ENCODE measurements at places on chromosomes 2 and 18.

GRCh38 chr2:148244593-148245292, 223.9 kb downstream of the MBD5 start:
- no peak for DNase-seq

DNA sequence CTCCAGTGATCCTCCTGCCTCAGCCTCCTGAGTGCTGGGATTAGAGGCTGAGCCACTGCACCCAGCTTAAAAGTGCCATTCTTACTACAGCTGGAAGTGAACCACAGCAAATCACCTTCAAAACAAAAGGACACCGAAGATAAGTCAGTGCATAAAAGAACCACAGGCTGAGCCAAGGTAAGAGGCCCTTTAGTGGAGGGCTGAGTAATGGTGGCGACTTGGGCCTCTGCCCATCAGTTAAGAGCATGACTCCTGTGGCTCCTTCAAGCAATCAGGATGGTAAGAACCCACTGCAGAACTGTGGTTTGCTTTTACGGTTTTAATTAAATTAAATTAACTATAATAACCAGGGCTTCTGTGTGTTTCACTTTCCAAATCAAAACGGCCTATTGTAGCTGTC, 75.1 kb downstream of the CTAGE1 start:
- DNase-seq: no peak

DNA sequence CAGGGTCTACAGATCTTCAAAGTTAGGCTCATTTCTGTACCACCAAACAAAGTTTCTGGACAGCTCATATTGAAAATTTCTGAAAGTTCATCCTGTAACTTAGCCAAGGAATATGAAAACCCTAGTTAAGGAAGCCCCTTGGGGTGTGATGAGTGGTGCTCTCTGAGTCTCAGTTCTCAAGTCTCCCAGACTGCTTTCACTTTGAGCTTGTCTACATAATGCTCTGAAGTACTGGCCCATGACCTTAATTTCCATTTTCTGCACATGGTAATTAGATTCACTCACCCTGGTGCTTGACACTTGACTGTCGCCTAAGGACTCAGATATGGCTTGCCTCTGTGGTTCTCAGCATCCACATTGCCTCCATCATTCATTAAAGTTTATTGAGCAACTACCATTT, 51.7 kb upstream of the SATB2 start:
- DNase-seq: no peak

- no peak for DNase-seq
Observed at GRCh38 chr2:2016651-2017311, 272.5 kb upstream of the PXDN start.

DNA sequence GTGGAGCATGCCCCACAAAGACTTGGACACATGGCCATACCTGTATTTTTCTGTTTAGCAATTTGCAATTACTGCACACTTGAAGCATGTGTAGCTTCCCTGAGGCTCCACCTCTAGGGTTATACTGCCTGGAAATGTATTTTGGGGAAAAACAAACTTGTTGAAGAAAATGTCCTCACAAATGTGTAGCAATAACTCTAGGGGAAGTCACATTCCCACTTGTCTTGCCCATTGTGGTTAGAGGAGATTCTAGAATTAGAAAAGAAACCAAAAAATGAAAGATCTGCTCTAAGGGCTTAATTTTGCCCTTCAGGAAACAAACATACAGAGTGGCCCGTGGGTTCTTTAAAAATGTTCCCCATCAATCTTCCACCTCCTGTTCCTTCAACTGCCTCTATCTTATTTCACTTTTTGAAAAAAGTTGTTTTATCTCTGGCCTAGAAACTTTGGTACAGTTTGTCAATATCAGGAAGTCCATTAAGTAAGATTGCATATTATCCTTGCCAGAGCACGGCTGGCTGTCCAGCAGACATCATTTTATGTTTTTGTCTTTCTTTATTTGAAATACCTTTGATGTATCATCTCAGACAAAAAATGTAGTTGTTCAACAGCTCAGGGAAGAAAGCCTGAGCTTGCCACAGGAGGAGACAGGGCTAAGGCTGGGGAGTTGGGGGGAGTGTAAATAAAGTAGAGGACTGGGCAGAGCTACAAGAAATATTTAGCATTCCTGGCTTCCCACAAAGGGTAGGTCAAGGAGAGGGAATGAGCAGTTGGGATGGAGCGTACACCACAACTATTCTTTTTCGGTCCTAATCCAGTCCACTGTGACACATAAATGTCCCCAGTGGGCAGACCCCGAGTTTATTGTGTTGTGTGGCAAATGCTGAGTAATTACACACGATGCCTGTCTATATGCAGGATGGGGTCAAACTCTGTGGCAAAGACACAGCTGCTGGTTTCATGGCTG, 96.8 kb upstream of the CDC42EP3 start:
- no peak for DNase-seq

DNA sequence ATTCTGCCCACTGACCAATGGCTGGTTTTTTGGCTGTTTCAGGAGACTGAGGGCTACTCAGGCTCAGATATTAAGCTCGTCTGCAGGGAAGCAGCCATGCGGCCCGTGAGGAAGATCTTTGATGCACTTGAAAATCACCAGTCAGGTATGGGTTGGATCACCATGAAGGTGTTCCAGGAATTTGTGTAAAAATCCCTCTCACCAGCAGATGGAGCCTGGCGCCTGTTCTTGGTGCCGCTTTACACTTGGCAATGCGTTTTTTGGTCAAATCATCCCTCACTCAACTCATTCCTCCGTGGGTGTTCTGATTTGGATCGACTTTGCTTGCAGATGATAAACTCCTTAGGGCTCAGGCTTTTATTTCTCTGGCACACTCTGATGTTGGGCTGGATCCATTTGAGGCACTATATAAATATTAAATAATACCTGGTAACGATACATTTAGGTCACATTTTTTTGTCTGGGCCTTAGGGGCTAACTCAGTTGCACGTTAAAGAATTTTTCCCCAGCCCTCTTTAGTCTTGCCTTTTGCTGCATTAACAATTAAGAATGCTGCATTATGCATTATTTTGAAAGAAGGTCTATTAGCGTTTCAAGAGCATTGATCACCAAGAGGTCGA, 50.0 kb downstream of the HDHD2 start:
- peak; percentile 25 for DNase-seq

- no peak for DNase-seq
Observed at GRCh38 chr18:31402026-31402373, 25.4 kb downstream of the DSG4 start.

DNA sequence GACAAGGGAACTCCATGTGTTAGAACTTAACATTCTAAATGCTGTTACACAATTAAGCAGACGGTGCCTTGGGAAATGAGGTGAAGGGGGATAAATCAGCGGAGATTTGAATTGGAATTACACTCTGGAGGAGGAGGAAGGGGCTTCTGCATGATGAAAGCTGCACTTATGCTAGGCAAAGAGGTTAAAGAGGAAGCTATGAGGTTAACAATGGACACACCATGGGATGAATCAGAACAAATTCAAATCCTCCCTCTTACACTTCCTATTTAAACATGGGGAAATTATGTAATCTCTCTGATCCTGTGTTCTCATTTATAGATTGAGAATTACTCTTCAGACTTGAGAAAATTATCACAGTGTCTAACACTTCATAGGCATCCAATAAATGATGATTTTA, 121.5 kb upstream of the SIX2 start:
- DNase-seq: no peak

GRCh38 chr2:84732897-84733778, 147.7 kb downstream of the TRABD2A start:
- no peak for DNase-seq

DNA sequence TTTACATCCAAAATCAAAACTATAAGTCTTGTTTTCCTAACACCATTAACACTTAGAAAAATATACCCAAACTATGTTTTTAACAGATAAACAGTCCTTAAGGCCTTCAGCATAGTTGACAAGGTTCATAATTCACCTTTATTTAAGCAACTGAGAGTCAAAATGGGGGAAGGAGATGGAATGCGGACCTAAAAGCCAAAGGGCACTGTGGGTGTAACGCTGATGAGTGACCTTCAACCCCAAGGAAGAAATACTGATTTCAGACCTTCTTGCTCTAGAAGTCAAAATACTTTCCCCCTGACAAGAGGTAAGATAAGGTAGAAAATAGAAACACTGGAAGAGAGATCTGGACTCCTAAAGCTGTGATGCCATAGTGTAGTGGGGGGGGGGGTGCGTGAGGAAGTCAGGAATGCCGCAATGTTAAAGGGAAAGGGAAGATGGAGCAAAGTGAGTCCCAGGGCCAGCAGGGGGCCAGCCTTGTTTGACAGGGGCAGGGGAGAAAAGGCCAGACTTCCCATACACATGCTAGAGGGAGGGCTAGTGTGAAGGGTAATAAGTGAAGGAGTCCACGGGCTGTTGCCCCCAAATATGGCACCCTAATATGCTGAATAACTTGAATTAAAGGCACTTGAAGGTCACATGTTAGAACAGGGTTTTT, 31.4 kb downstream of the CCDC93 start:
- DNase-seq: no peak

DNA sequence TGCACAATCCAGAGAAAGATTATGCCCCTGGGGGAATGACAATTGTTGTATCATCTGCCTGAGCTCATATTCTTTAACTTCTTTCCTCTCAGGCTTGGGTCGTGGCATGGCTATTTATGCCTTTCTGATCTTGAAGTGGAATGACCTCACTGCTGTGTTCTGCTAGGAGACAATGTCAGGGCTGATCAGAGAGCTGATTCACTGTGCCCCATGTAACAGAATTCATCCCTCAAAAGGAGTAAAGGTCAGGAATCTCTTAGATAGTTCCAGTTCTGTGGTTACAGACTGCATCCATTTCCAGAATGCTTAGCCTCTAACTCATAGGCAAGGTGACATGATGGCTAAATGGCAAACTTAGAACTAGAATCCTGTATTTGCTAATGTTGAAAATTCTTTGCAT, 511.7 kb upstream of the CNTNAP5 start:
- DNase-seq: no peak

- DNase-seq: peak; percentile 55
Observed at GRCh38 chr2:169711751-169712509, 17.7 kb downstream of the PHOSPHO2 start.

- DNase-seq: no peak
Observed at GRCh38 chr2:31811482-31811881, 199.3 kb downstream of the MEMO1 start.

GRCh38 chr2:26853751-26854150, 5.8 kb downstream of the DPYSL5 start:
- DNase-seq: no peak

DNA sequence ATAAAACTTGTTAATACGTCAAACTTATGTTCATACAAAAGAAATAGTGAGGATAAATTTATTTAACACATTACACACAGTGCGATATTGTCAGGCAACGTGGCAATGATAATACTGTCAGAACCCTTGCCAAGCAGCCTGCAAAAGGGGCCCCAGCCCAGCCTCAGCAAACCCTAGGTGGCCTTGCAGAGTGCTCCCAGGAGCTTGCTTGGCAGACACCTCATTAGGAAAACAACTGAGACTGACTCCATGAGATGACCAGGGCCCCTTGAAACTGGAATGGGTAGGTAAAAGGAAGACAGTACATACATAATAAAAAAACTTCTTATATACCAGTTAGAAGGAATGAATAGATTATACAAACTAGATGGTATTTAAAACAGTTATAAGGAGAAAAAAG, 136.6 kb upstream of the EPC2 start:
- no peak for DNase-seq

DNA sequence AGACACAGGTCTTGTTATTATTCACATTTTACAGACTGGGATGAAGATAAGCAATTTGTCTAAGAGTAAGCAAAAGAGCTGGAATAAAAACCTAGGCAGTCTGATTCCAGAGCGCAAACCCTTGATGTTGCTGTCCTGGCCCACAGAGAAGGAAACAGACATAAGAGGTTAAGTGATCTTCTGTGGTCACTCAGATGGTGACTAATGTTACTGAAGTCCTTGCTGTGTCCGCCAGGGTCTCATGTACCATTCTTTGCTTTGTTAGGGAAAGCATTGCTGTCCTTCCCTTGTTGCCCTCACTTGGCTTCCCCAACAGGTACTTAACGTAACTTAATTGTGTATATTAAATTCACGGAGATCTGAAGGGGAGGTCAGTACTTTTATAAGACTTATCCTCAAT, 14.9 kb upstream of the FAP start:
- DNase-seq: no peak

- no peak for DNase-seq
Observed at GRCh38 chr2:33068261-33068660, 121.5 kb downstream of the LTBP1 start.

DNA sequence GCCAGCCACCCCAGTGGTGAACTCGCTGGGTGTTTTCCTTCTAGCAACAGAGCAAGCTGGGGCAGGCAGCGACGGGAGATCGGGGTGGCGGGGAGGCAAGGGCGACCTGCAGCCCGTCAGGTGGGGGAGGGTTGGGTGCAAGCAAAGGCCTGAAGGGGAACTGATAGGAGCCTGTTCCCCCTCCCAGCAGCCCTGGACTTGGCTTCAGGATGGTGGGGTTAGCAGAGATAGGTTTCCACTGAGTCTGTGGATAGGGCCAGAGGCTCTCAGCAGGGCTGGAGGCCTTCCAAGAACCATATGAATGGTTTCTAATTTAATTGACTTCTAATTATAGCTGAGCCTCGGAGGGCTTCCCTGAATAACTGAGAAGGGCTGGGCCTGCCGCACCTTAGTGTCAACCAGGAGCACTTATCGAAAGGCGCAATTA, 55.3 kb downstream of the EDAR start:
- no peak for DNase-seq

DNA sequence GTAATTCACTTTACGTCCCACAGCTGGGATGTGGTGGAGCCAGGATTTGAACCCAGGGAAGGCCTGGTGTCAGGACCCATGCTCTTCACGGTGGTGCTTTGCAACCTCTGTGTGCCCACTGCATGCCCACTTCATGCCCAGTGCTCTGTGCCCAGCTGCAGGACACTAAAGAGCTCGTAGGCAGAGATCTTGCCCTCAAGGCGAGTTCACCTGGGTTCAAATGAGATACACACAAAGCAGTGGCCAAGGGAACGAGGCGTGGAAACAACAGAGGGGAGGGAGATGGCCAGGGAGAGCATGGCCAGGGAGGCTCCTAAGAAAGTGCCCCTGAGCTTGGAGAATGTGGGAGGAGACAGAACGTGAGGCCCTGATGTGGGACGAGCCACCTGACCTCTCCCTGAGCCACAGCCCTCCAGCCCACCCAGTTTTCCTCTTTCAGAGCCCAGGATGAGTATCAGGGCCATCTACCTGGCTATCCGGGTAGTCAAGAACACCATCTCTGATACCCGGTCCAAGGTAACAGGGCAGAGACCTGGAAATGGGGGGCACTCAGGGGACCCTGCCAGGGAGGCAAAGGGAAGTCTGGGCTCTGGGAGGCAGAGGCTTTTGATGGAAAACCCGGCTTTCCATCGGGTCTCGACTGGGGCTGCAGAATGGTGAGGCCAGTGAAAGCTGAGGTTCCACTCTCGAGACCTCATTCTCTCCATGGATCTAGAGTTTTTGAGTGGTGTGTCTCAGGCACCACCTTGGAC, 20.4 kb downstream of the MROH2A start:
- DNase-seq: no peak

- DNase-seq: no peak
Observed at GRCh38 chr18:7848054-7848412, 280.9 kb downstream of the PTPRM start.
